HCT116 (cell line): ENCODE measurements at places on chromosomes 3 and 15. TPM values are rescaled to one million over a fixed set of nuclear protein-coding genes. Genes with fewer than 3 reads are reported as not detected.

ZXDC gene
- 29.9 TPM for total RNA-seq

GABRB3 gene
- 0.52 TPM for total RNA-seq

CDCP1 gene
- total RNA-seq, result 196 TPM

CCDC9B gene
- total RNA-seq, result 15.6 TPM

RTP1 gene
- not detected for total RNA-seq

SCG5 gene
- total RNA-seq, result 1.7 TPM

ACKR2 gene
- 0.76 TPM for total RNA-seq

WWTR1 gene
- total RNA-seq, result 46.9 TPM

SLC27A2 gene
- total RNA-seq, result 14.0 TPM

PDCD7 gene
- 31.6 TPM for total RNA-seq

NUP210 gene
- total RNA-seq, result 74.9 TPM

GOLGA8G gene
- total RNA-seq, result not detected

ASB14 gene
- not detected for total RNA-seq

MINAR1 gene
- 1.9 TPM for total RNA-seq

GFM1 gene
- 38.7 TPM for total RNA-seq

TAGLN3 gene
- total RNA-seq, result 0.64 TPM

PML gene
- total RNA-seq, result 28.1 TPM

MCTP2 gene
- 12.9 TPM for total RNA-seq

CXCR6 gene
- total RNA-seq, result not detected

C2CD4B gene
- total RNA-seq, result not detected

DAZL gene
- total RNA-seq, result not detected

CCDC54 gene
- total RNA-seq, result not detected

PIF1 gene
- total RNA-seq, result 34.9 TPM

ECT2 gene
- 95.6 TPM for total RNA-seq

GPR15 gene
- 1.1 TPM for total RNA-seq

ACTRT3 gene
- total RNA-seq, result 1.2 TPM

ECE2 gene
- total RNA-seq, result not detected

FGF12 gene
- total RNA-seq, result 0.07 TPM

KAT2B gene
- total RNA-seq, result 3.7 TPM

PRR23C gene
- total RNA-seq, result not detected

GPR171 gene
- not detected for total RNA-seq

RARB gene
- total RNA-seq, result not detected

PLSCR5 gene
- not detected for total RNA-seq

PRTG gene
- total RNA-seq, result not detected

NR1I2 gene
- 0.07 TPM for total RNA-seq

ZMYND10 gene
- 3.3 TPM for total RNA-seq

A4GNT gene
- total RNA-seq, result not detected

HAUS2 gene
- total RNA-seq, result 39.8 TPM

SLC22A13 gene
- total RNA-seq, result 0.47 TPM

RAP2B gene
- total RNA-seq, result 24.2 TPM

CNTN4 gene
- not detected for total RNA-seq

DLL4 gene
- total RNA-seq, result 1.5 TPM

THOC7 gene
- 67.3 TPM for total RNA-seq

CPLX3 gene
- total RNA-seq, result not detected

TGM4 gene
- not detected for total RNA-seq
